ENCODE measurements at places on chromosomes 12 and 14.

- no peak for DNase-seq
Observed at GRCh38 chr12:32826807-32827412, 69.7 kb downstream of the PKP2 start.

- no peak for DNase-seq
Observed at GRCh38 chr14:41549282-41549681, 57.4 kb upstream of the LRFN5 start.

- no peak for DNase-seq
Observed at GRCh38 chr12:49187184-49187583, 1.7 kb downstream of the TUBA1A start.

- no peak for DNase-seq
Observed at GRCh38 chr12:67710582-67710981, 62.0 kb downstream of the DYRK2 start.

DNA sequence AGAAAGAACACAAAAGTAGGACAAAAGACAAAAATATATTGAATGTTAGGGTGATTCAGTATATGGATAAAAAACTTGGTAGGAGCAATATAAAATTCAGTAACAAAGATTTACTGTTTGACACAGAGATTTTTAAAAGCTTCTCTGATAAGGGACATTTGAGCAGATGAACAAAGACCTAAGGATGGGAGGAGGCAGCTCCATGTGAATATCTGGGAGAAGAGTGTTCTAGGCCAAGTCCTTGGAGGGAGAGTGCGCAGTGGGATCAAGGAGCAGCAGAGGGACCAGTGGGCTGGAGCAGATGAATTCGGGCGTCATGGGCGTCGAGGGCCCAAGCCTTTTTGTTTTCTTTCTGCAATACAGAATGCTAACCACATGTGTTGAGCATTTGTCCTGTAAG is 174.4 kb downstream of the PRKCH start:
- no peak for DNase-seq

DNA sequence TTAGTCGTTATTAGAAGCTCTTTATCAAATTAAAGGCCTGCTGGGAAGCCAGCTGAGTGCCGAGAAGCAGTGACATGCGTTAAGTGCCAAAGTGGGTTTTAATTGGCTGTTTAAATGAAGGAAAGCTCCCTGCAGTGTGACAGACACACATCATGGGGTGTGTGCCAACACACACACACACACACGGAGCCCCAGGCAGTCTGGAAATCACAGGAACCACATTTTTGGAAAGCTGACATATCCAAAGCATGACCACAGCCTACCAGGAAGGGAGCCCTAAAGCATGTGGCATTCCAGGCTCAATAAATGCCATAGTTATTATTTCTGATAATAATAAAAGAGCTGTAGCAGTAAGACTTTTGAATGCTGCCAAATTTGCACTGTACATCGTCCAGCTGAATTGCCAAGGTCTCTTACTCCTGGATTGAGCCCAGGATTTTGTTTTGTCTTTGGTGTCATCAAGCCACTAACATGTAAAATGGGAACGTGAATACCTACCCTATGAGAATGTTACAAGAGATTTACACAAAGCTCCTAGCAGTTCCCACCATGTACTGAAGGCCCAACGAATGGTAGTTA is 135.1 kb downstream of the TMEM30B start:
- no peak for DNase-seq

All from activated T-cell treated with anti-CD3 and anti-CD28 coated beads, Interleukin-2, amount 50 U/mL, for 4 hours (primary cell).